ENCODE measurements at places on chromosomes 5 and 9.

GRCh38 chr5:108339220-108339619 is 42.7 kb downstream of the FBXL17 start:
- no peak for DNase-seq

DNA sequence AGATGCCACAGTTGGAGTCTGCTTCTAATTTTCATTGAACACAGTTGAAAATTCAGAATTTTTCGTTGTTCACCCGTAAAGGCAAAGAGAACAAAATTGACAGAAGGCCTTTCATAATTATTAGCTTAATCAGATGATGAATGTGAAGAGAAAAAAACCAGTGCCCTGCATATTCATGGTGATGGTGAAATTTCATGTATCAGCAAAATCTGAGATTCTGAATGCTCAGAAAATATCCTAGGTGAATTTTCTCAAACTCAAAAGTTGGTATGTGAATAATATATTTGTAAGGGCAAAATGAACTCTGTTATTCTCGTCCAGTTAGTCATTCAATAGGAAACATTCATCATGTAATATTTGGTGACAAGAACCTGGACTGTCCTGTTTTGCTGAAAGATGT is 135.9 kb upstream of the DHFR start:
- DNase-seq: no peak

DNA sequence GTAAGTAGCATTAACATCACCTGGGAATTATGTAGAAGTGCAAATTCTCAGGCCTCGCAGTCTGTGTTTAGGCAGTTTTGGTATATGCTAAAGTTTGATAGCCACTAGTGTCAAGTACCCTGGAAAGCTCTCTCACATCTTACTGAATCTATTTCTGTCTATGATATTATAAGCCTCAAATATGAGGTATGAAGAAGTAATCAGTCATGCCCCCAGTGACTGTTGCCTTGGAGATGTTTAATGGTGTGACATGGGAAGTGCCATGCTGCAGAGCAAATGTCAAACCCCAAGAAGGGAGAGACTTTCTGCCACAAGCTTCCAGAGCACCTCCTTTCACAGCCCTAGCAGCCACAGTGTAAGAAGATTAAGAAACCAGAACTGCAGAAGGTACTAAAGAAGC is 9.8 kb upstream of the PDE8B start:
- no peak for DNase-seq

GRCh38 chr5:1342268-1342667 is 2.6 kb downstream of the CLPTM1L start:
- DNase-seq: no peak

- DNase-seq: no peak
Measured at GRCh38 chr9:99234618-99235017, 12.5 kb downstream of the SEC61B start.

GRCh38 chr5:43215073-43215631 is 23.1 kb downstream of the NIM1K start:
- DNase-seq: peak; percentile 89

DNA sequence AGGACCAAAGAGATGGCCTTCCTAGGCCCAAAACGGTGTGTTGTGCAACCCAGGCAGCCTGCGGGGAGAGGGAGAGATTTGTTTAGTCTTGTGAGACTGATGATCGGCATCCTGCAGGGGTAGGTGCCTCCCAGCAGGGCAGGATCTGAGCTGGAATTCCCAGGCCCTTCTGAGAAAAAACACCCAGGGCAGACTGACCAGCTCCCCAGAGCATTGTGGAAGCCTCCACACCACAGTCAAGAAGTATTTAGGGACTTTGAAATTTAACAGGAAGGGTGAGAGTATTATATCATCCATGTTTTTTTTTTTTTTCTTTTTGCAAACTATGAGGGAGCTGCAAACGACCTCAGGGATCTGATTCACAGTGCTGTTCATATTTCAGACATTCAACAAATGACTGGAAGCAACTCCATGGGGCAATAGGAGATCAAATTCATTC is 104.5 kb upstream of the LHFPL2 start:
- DNase-seq: no peak

- no peak for DNase-seq
Measured at GRCh38 chr9:132249123-132249522, 87.3 kb downstream of the NTNG2 start.

DNA sequence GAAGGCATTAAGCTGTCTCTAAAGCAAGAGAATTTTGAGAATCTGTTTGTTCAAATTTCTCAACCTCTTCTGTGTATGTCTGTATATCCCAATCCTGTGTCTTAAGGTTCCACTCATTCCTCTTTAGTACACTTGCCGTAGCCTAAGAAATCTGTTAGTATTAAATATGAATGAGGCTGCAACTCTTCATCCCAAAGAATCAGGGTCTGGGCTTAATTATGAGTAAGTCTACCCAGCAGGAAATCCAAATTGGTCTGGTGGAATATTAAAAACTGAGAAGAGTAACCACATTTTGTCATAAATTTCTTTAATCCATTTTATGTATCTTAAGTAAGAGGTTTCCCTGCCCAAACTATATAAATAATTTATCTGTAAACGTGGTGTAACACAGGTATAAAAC is 1171.2 kb downstream of the CDH12 start:
- no peak for DNase-seq

DNA sequence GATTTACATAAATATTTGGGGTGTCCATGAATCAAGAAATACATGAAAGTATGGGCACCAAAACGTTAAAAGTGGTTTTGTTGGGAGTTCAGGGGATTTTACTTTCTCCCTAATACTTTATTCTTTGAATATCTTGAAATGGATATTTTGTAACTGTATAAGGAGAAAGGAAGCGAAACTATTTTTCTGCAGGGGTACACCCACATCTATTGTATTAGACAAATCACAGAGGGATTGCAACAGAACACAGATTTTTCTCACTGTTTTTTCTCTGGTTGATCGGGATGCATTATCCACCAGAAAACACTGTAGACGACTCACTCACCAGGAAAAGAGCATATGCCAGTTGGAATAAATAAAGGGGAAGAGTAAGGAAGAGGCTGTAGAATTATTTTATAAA is 1.2 kb upstream of the RABGAP1 start:
- no peak for DNase-seq

DNA sequence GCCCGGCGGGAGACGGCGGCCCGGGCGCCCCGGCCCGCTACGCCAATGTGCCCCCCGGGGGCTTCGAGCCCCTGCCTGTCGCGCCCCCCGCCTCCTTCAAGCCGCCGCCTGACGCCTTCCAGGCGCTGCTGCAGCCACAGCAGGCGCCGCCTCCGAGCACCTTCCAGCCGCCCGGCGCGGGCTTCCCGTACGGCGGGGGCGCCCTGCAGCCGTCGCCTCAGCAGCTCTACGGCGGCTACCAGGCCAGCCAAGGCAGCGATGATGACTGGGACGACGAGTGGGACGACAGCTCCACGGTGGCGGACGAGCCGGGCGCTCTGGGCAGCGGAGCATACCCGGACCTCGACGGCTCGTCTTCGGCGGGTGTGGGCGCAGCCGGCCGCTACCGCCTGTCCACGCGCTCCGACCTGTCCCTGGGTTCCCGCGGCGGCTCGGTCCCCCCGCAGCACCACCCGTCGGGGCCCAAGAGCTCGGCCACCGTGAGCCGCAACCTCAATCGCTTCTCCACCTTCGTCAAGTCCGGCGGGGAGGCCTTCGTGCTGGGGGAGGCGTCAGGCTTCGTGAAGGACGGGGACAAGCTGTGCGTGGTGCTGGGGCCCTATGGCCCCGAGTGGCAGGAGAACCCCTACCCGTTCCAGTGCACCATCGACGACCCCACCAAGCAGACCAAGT is 723 bp downstream of the SNX18 start:
- no peak for DNase-seq

DNA sequence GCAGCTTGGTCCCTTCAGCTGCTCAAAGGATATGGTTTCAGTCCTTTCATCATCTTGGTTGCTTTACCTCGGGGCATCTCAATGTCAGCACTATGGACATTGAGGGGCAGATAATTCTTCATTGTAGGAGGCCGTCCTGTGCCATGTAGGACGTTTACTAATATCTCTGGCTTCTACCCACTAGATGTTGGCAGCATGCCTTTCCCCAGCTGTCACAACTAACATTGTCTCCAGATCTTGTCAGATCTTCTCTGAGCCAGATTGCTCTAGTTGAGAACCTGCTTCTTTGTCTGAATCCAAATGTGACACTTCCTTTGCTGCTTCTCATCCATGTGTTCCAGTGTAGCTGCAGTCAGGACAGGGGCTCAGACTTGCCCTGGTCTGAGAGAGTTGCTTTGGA is 10.3 kb downstream of the PTPA start:
- no peak for DNase-seq

DNA sequence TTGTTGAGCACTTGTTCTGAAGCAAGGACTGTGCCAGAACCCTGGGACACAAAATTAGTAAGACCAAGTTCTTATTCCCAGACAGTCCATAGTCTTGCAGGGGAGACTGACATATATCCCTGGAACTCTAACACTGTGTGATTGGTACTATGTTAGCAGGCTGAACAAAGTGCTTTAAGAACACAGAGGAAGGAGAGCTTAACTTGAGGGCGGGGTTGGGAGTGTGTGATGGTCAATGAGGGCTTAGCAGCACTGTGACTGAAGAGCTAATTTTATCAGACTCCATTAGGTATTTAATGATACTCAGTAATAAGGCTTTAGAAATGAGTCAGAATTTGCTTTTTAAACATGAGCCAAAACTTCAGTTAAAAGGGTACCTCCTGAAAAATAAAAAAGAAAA is 14.9 kb upstream of the SPATA24 start:
- DNase-seq: no peak

- no peak for DNase-seq
Measured at GRCh38 chr9:118558026-118558425, 811.2 kb downstream of the BRINP1 start.

DNA sequence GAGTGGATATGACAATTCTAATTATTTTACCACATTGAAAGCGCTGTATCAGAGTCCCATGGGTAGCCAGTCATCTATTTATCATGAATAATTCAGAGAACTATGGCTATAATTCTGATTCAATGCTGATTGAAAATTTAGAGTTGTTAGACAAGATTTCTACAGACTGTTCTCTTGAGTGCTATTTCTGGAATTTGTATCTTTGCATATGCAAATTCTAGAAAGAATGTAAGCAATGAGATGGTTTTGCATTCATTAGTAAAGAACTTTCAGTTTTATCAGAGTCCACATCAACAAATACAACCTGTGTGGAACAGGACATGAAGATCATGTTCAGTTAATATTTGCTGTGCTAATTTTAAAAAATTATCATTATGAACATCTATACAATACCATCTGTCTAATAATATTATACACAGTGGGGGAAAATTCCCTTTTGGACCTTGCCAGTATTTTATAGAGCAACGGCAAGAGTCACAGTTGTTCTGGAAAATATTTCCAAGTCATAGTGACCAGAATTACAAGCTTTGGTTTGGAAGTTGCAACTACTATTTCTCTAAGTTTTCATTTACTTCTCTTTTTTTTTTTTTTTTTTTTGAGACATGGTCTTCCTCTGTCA is 372.7 kb upstream of the PTGER4 start:
- DNase-seq: no peak
